Muscle of leg (tissue), 16 donors: ENCODE measurements at places on chromosomes 5 and 9. TPM values are rescaled to one million over a fixed set of nuclear protein-coding genes. Genes with fewer than 3 reads are reported as not detected.

DNA sequence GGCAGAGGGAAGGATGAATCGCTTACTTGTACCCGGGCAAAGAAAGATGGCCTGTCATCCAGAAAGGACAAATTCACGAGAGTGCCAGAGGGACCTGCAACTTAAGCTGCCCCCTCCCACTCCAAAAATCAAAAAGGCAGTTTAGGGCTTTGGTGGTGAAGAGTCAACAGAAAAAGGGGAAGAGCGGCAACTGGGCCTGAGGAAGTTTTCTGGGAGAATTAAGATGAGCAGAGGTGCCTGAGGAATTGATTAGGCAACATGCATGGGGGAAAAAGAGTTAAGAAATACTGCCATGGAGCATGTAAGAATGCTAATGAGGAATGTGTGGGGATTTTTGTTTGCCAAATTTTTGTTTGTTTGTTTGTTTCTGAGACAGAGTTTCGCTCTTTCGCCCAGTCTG, 1.8 kb upstream of the ACTL7B start:
- DNase-seq = no peak

- no peak for DNase-seq
Measured at GRCh38 chr5:11407556-11408145, 496.6 kb downstream of the CTNND2 start.

GRCh38 chr5:31758803-31759425, 120.0 kb downstream of the PDZD2 start:
- no peak for DNase-seq

GRCh38 chr5:93054424-93055163, 526.4 kb downstream of the NR2F1-AS1 start:
- DNase-seq = no peak

DNA sequence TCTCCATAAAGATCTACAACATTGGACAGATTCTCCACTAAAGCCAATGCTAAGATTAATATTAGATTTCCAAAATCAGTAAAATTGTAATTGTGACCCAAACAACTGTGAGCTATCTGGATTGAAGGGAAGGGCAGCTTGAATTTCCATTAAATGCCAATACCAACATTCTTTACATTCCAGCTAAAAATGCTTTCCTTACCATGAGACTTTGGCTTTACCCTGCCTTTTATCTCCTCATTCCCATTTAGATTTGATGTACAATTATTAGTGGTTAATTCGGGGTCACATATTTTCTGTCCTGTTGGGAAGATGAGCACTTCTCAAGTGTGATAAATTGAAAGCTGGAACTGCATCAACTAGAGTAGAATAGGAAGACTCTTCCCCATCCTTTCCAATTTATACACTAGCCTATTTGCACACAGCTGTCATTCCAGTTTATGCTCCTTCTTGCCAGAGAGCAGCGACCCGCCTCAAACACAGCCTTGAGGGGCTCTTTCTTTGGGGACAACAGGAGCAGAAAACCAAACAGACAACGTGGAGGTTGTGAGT, 33.1 kb upstream of the MYOT start:
- peak; percentile 43 for DNase-seq

GRCh38 chr9:97924386-97924785, 2.1 kb upstream of the TRMO start:
- DNase-seq = no peak

- DNase-seq = no peak
Measured at GRCh38 chr9:89036383-89036782, 45.1 kb downstream of the S1PR3 start.

DNA sequence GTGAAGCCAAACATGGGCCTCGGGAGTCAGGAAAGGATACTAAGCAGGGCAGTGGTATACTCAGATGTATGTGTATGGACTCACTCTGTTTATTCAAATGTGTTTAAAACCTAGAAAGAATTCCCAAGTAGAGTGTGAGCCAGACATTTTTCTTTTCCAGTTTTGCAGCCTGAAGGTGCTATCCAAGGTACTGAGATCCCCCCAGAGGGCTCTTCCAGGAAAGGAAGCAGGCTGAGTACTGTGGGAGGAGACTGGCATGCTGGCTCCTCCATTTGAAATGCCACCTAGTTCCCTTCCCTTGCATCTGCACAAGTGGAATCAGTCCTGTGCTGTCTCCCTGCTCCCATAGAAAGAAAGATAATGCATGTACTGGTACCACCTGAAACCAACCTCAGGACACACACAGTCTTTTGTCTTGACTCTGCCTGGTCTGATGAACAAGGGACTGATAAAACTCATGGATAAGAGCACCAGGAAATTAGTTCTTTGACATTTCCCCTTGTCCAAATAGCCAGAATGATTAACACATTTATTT, 85.9 kb downstream of the HRH2 start:
- DNase-seq = peak; percentile 7

- peak; percentile 69 for DNase-seq
Measured at GRCh38 chr9:16043756-16044578, 491.1 kb downstream of the CCDC171 start.

GRCh38 chr9:89466451-89467277, 31.2 kb downstream of the SEMA4D start:
- no peak for DNase-seq

- peak; percentile 33 for DNase-seq
Measured at GRCh38 chr9:28207657-28208056, 634.4 kb upstream of the C9orf72 start.

DNA sequence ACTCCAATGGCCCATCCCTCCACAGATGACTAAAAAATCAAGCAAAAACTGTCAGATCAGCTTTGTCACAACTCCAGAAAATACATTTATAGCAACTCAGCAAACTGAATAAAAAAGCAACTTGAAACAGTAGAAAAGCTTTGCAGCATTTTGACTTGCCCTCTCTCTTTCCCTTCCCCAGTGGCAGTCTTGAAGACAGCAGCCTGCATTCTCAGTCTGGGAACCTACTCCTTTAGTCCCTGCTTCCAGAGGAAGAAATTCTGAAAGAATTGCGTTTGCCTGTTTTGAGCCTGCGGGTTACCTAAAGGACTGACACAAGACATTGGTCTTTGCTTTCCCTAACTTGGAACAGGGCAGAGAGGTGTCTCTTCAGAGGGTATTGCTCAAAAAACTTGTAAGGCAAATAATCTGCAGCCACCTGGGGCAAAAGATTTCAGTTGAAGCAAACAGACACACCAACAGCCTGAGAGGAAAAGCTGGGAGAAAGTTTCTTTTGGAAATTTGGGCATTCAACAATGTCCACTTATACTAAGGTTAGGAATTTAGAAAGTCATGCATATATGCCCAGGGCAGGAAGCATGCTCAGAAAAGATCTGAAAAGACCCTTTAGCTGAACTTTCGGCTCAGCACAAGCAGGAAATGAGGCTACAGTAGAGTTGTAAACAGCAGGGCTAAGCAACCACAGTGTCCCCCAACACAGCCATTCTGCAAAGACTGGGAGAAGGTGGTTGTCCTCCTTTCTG, 15.2 kb upstream of the SLC35D2 start:
- no peak for DNase-seq

DNA sequence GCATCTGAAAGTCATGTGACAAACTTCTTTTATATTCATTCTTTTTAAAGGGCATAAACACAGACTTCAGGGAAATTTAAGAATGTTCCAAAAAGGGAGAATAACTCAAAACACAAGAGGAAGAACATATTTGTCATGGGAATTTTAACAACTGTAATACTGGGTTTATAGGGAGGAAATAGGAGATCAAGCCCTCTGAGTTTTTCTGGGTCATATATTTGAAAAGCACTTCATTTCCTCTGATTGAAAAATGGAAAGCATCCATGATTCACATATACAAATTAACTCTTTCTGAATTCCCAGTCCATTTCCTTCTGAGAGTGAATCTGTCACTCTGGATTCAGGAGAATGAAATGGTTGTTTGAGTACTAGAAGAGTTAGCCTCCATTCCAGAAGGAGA, 26.8 kb downstream of the LURAP1L start:
- DNase-seq = no peak

DNA sequence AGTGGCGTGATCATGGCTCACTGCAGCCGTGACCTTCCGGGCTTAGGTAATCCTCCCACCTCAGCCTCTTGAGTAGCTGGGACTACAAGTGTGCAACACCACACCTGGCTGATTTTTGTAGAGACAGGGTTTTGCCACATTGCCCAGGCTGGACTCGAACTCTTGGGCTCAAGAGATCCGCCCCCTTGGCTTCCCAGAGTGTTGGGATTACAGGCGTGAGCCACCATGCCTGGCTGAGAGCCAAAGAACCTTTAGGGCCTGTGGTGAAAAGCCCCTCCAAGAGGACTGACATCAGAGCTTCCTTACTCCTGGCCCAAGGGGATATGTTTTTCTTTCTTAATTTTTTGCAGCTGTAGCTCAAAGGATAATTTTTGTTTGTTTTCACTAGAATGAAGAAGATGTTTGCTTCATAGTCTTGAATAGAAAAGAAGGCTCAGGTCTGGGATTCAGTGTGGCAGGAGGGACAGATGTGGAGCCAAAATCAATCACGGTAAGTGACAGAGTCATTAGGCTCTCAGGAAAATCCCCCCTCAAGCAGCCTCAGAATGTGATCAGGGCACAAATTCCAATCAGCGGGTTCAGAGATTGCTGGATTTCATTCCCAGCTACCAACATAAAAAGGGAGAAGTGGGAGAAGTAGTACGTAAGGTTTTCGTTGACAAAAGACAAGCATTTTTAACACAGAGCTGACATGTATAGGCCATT, 77.1 kb downstream of the GOLPH3 start:
- DNase-seq = no peak

GRCh38 chr5:150601491-150602345, 38.7 kb upstream of the SYNPO start:
- no peak for DNase-seq

DNA sequence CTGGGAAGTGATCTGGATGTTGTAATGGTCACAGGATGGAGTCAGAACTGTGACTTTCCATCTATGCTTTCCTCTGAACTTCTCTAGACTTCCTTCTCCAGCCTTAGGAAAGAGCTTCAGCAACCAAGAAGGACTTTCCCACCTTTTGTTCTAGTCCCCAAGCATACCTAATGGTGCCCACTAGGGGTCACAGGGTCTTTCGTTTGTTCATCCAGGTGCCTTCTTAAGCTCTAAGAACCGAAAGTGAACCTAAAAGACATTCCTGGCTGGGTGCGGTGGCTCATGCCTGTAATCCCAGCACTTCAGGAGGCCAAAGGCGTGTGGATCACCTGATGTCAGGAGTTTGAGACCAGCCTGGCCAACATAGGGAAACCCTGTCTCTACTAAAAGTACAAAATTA, 1.8 kb upstream of the WNT8A start:
- DNase-seq = no peak

- peak; percentile 80 for DNase-seq
Measured at GRCh38 chr5:89988998-89989655, 420.4 kb downstream of the CETN3 start.

DNA sequence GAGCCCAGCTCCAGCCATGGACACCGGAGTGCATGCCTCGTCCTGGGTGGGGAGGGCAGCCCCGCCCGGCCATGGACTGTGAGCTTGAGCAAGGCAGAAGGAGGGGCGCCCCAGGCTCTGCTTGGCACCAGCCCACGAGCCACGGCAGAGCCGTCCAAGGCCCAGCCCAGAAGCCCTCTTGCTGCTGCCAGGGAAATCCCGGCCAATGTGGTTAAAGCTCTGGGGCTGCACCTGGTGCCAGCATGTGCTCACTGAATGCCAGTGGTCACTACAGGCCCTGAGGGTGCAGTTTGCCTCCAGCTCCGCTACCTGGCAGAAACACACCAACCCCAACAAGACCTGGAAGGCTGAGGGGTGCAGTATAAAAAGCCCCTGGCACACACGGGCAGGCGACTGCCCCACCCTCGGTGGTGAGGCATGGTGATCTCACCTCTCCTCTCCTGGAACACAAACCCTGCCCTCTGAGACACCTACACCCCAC, 11.8 kb downstream of the BRD3 start:
- DNase-seq = peak; percentile 88

GRCh38 chr5:168172760-168173223, 118.7 kb upstream of the WWC1 start:
- DNase-seq = peak; percentile 65

- no peak for DNase-seq
Measured at GRCh38 chr9:14311171-14311949, 2.6 kb downstream of the NFIB start.

DNA sequence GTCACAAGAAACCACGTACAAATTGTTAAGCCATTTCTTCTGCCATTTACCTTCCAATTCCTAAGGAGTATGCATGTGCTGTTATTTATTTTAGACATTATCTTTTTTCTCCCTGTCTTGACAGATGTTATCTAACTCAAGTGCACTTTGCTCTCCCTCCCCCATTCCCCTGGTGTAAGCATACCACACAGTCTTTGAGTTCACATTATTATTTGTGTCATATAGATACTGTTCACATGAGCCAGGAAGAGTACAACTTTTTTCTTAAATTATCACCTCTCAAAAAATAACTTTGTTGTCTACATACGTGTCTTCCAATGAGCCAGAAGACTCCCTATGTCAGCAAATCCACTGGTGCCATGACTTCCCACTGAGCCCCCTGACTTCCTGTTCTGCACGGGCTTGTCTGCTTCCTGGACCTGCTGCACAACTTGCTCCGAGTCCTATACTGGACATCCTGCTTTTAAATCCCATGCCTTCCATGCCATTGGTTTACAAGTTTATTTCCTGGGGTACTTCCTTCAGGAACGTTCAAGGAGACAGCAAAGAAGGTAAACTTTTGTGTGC, 19.9 kb upstream of the FAM120A start:
- DNase-seq = peak; percentile 27

DNA sequence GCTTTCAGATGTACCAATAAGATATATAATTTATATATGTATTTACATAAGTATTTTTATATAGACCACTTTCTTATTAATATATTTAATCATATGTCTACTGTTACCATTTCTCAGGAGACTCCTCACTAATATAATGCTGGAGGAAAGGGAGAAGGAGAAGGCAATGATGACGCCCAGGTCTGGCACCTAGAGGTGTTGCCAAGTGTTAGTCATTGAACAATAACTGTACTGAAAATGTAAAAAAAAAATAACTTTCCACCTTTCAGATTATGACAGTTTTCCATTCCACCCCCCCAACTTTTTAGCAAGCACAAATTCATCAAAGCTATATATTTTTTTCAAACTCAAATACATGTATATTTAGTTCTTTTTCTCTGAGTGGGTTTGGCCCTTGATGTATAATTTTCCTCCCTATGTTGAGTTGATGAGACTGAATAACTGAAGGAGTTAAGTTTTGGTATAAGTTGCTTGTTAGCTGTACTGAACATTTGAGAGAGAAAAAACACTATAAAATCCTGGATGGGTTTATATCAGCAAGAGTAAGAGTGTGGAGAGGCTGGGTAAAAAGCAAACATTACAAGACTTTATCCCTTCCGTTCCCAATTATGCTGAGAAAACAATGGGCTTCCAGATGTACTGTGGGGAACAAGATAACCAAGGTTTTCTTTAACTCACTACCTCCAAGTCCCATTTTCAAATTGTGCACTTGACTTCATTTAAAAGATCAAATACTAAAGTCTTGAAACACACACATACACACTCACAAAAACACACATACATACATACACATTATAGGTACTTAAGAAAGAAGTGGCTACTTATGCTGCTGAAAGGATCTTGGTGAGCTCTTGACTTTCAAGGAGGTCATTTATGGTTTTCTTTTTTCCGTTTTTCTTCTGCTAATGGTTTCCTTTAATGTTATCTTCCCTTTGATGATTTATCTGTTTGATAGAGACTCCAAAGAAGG, 142.8 kb upstream of the IFNE start:
- no peak for DNase-seq

The DPYSL3 gene
- 87.5 TPM for total RNA-seq

The STING1 gene
- 19.3 TPM for total RNA-seq

The PTCD2 gene
- total RNA-seq = 8.8 TPM

The FGD3 gene
- 2.8 TPM for total RNA-seq

The FAM221B gene
- not detected for total RNA-seq

The ANKRD18A gene
- total RNA-seq = 0.75 TPM

The FRRS1L gene
- 1.9 TPM for total RNA-seq

The UBE2R2 gene
- 18.2 TPM for total RNA-seq

The CDH6 gene
- total RNA-seq = 8.0 TPM

The SNX30 gene
- 10.9 TPM for total RNA-seq

The SYK gene
- 3.7 TPM for total RNA-seq
